ENCODE measurements at places on chromosomes 2 and 18. TPM values are rescaled to one million over a fixed set of nuclear protein-coding genes. Genes with fewer than 3 reads are reported as not detected.

- DNase-seq: no peak
Measured at GRCh38 chr2:229300790-229301189, 29.7 kb upstream of the PID1 start.

DNA sequence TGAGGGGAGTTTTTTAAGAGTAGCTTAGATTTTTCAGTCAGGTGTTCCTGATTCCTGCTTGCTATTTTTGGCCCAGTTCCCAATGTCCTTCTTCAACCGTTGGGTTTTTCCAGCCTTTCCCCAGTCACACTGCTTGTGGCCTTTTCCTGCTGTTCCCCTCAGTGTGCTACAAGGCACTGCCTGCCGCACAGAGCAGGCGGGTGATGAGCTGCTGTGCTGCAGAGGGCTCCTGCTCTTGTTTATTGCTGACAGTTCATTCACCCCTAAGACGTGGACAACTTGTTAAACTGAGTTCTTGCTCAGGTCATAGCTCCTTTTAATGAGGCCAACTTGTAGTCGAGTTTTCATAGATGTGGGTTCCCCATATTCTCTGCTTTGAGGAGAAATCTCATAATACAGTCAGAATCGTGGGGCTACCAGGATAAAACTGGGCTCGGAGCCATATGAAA, 20.6 kb downstream of the EIF4E2 start:
- DNase-seq: peak; percentile 11

DNA sequence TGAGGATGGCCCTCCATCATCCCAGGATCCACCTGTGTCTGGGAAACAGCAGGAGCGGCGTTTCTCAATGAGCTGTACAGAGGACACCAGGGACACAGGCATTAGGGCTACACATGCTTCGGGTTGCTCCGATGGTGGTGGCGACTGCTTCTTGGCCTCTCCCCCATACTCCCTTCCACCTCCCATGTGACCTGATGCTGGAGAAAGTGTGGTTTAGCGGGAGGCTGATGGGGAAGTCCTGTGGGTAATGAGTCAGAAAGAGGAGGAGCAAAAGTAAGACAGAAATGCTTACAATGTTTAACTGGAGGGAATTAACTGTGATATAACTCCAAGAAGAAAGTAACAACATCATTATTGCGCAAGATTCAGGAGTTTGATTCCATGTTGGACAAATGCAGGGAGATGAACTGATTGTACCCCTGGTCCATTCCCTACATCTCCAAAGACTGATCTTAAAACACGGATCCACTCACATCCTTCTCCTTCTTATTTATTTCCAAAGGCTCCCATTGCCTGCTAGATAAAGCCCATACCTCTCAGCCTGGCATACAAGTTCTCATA, 186.6 kb downstream of the NRP2 start:
- DNase-seq: peak; percentile 61

- no peak for DNase-seq
Measured at GRCh38 chr18:32760391-32760790, 12.4 kb downstream of the KLHL14 start.

GRCh38 chr2:224885836-224886547, 156.3 kb downstream of the DOCK10 start:
- peak; percentile 93 for DNase-seq

DNA sequence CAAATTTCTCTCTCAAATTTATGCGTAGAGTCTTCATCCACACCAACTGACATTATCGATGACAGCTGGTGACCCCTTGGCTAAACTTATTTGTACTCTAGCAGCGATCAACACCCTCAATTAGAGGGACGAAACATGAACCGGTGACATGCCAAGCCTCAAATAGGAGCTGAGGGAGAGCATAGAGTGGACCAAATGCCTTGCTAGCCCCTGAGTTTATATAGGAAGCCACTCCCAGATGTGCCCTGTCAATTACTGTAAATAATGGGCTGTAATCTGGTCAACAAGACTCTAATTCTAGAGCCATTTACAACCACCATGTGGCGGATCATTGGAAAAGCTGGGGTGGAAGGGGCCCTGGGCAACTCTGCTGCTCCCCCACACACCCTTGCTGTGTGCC, 47.6 kb upstream of the FHL2 start:
- no peak for DNase-seq

DNA sequence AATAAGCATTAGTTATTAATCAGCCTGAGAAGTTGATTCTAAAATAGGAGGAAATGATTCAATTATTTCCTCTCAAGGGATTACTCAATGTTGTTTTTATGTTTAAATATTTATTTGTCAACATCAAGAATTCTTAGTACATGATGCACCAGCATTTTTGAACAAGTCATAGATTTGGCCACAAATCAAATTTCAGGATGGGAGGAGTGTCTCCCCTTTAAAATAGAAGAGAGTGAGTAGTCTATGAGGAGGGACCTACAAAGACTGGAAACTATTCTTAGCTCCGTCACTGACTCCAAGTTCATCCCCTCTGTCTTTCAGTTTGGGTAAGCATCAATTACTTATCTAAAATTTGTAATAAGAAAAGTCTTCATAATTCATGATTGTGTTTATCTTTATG, 18.6 kb upstream of the IL18R1 start:
- no peak for DNase-seq

GRCh38 chr18:76380127-76380729, 114.8 kb downstream of the ZNF516 start:
- DNase-seq: no peak

- DNase-seq: peak; percentile 41
Measured at GRCh38 chr2:8406271-8406670, 275.6 kb upstream of the ID2 start.

DNA sequence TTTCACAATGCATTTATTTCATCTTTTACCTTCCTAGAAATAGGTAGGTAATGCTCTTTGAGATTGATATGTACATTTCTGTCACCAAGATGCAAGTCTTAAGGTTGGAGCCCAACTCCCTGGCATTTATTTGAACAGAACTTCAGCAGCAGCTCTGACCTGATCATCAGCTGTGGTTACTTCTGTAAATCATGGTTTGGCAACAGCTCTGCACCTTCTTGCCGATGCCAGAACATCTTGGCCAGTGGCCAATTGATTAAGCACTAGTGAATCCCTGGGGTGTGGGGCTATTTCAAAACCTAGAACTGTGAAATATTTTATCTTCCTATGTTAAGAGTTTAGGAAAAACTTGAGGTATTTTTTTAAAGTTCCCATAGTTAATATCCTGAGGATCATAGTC, 124.8 kb upstream of the NYAP2 start:
- DNase-seq: peak; percentile 41

DNA sequence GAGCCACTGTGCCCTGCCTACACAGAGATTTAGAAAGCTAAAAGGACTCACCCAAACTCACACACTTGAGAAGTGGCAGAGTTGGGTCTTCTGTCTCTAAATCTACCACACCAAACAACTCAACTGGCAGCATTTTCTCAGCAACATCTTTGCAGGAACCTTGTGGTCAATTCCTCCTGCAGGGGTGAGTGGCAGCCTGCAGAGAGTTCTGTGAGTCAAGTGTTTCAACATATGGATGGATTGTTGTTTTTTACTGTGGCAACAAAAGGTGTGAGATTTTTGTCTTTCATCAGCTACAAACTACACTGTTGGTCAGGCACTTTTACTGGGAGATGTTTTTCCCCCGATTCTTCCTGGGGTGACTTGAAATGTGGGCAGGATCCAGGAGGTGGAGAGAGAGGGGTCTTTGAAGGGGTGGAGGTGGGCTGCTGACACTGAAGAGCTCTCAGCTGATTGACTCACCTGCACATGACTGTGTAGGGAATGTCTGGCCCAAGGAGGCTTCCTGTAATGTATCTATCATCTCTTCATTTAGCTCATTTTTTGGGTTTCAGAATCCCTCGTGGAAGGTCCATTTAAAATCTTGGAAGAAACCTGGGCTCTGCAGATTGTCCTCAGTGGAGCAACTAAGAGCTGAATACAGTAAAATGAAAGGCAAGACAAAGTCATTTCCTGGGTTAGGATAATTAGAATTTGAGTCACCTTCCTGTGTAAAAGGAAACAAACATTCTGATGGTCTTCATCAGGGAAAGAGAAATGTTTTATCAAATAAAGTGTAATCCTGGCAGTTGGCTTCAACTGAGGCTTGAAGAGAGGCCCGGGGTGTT, 98.6 kb downstream of the MSH2 start:
- peak; percentile 37 for DNase-seq

The STK17B gene
- total RNA-seq: 50.3 TPM

The KCNG2 gene
- total RNA-seq: not detected

The RGPD3 gene
- total RNA-seq: 0.18 TPM

The TYMS gene
- 26.7 TPM for total RNA-seq

The TCF23 gene
- total RNA-seq: not detected

The IL36A gene
- total RNA-seq: not detected

Measured in IMR-90 (cell line).